ENCODE measurements at places on chromosomes 2 and 18.

DNA sequence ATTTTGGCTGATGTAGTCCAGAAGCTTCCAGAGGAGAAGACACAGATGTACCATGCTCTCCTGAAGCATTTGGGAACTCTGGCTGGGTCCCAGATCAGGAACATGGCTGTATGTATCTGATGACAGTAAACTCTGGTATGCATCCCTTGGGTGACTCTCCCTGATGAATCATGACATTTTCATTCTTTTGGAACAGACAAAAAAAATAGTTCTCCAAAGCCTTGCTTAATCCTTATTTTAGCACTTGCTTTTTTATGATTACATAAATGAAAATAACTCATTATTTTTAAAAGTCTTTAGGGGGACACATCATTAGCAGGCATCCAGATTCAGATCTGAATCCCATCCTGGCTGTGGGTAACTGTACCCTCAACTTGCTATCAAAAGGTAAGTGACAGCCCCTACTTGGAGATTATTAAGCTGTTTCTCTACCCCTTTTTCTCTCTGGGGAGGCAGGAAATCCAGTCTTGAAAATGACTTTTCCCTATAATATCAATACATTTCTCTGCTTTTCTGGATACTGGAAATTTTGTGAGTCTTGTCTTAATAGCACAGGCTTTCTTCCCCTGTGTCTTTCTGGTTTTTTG lies 23.3 kb downstream of the AOX1 start:
- DNase-seq, result no peak

- DNase-seq, result no peak
These were observed 43.4 kb downstream of the UBXN4 start for GRCh38 chr2:135785032-135785431.

GRCh38 chr2:46180189-46180588 lies 117.0 kb upstream of the EPAS1 start:
- no peak for DNase-seq

DNA sequence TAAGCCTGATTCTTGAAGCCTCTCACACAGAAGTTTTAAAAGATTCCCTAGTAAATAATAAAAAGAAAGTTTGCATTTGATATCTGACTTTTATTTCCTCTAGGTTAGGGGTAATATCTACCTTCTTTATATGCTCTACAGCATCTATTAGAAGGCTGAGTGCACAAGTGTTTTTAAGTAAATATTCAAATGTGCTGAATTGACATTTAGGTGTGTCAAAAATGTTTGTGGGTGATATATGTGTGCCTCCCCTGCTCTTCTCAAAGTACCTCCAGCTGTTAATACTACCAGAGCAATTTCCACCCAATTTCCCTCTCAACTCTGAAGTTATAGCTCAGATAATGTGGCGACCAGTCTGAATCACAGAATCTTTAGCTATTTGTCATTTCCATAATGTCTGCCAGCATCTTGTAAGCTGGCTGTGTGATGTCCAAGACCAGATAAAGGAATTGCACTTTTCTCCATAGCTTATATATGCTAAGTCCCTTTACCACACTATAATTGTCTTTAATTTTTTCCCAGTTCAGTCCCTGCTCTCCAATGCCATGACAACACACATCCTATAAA lies 24.4 kb upstream of the ERMN start:
- DNase-seq, result no peak

DNA sequence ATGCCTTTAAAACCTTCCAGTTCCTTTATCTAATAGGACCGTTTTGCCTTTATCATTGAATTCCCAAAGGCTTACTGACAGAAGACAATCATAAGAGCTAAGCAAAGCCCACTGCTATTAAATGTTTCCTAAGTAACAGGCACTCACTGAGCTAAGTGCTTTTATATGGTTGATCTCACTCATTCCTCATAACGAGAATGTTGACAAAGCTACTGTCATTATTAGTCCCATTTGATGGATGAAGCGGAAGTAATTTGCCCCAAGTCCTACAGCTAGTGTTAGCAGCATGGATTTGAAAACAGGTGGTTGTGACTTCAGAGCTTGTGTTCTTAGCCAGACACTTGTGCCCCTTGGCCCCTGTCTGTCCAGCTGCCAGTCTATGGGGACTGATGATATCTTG lies 134.8 kb upstream of the SERPINE2 start:
- DNase-seq, result no peak

Data from HEK293T (cell line).